Stimulated activated CD8-positive, alpha-beta memory T cell treated with anti-CD3 and anti-CD28 coated beads, Interleukin-7, amount 100 ng/mL, for 1 hour (primary cell): ENCODE measurements at places on chromosomes 5 and 9.

DNA sequence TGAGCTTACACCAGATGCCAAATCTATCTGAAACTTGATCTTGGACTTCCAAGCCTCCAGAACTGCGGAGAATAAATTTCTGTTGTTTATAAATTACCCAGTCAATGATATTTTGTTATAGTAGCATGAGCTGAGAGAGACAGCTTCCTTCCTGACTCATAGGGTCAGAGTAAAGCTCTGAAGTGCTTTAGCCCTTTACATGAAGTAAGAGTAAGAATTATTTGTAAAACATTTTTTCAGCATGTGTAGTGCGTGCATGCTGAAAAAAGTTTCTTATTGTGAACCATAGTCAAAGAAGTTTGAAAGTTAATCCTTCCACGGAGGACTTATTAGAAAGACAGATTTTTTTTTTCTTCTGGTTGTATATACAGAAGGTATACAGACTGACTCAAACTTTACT is 172.4 kb downstream of the DMRT2 start:
- DNase-seq = no peak

DNA sequence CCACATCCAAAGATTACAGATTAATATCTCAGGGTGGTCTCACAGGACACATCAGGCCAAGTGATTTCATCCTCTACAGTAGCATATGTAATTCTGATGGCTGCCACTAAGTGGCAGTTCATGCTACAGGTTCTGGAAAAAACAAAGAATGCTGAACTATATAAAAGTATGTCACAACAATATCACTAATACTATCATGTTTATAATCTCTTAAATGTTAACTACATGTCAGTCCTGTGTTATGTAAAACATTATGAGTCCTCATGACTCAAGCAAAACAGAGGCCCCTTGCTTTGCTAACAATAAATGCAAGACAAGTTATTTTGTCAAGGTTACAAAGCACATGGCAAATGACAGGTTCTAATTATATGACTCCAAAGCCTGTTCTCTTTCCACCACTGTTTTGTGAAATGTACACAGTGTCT is 233.2 kb downstream of the FBXL17 start:
- no peak for DNase-seq

DNA sequence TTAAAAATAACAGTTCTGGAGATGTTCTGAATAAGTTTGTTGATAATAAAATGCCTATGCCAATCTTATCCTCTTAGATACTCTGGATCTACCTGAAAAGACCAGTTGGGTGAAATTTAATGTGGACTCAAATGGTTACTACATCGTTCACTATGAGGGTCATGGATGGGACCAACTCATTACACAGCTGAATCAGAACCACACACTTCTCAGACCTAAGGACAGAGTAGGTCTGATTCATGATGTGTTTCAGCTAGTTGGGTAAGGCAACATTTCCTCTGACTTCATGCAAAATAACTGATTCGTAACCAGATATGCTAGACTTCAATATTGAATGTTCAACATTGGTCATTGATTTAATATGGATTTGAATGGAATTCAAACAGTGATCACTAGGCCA is 27.0 kb downstream of the ERAP2 start:
- no peak for DNase-seq

DNA sequence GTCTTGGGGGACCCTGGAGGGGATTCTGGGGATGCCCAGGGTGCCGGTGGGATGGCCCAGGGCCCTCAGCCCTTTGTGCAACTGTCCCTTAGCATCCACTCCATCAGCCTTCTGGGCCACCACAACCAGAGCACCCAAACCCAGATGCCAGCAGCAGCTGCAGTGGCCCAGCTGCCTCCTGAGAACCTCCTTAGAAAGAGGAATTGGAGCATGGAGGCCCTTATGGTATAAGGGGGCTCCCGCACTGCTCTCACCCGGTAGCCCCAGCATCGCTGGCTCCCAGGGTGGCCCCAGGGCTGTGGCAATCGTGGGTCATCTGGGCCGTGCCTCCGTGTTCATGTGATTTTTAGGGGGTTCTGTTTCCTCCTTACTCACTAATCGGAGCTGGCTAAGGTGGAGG is 463.3 kb downstream of the ICE1 start:
- DNase-seq = no peak

DNA sequence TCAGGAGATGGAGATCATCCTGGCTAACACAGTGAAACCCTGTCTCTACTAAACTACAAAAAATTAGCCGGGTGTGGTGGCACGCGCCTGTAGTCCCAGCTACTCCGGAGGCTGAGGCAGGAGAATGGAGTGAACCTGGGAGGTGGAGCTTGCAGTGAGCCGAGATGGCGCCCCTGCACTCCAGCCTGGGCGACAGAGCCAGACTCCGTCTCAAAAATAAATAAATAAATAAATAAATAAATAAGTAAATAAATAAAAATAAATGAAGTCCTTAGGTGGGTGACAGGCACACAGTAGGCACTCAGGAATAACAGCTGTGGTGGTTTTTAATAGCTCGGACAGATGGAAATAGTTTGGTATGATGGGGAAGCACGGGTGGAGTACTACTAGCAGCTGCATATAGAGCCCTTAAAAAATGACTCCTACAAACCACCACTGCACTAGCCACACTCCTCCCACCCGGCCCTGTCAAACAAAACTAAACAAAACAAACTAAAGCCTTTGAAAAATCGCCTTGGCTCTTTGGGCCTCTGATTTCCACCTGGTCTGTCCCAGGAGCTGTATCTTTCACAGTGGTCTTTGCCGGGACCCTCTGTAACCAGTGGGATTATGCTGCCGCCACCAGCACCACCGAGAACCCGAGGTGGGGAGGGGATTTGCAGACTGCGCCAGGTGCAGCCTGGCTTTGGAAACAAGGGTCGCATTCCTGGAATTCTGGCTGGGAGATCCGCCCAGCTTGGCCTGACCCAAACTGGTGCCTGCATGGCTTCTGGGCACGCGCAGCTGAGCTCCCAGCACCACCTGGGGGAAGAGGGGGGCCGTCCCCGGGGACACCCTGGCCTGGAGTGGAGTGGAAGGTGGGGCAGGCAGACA is 5.1 kb upstream of the WDR5 start:
- no peak for DNase-seq
